ENCODE measurements at places on chromosomes 1 and 21.

- DNase-seq = no peak
Measured at GRCh38 chr1:68525781-68526180, 28.9 kb upstream of the DEPDC1 start.

- no peak for DNase-seq
Measured at GRCh38 chr1:17791055-17791390, 35.9 kb downstream of the ACTL8 start.

DNA sequence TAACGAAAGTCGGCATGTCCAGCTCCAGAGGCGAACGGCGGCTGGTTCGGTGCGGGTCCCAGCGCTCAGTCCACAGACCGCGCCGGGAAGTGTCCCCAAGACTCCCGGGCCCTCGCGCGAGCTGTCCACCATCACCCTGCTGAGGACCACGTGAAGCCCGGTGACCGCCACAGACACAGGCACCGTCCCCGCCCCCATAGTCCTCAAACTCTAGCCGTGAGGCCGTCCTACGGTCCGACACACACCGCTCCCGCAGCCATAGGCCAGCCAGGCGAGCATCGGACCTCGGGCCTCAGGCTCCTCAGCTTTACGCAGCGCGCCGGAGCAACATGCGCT lies 535 bp downstream of the SETD4 start:
- no peak for DNase-seq

GRCh38 chr1:186829686-186830587 lies 1.2 kb downstream of the PLA2G4A start:
- DNase-seq = no peak

DNA sequence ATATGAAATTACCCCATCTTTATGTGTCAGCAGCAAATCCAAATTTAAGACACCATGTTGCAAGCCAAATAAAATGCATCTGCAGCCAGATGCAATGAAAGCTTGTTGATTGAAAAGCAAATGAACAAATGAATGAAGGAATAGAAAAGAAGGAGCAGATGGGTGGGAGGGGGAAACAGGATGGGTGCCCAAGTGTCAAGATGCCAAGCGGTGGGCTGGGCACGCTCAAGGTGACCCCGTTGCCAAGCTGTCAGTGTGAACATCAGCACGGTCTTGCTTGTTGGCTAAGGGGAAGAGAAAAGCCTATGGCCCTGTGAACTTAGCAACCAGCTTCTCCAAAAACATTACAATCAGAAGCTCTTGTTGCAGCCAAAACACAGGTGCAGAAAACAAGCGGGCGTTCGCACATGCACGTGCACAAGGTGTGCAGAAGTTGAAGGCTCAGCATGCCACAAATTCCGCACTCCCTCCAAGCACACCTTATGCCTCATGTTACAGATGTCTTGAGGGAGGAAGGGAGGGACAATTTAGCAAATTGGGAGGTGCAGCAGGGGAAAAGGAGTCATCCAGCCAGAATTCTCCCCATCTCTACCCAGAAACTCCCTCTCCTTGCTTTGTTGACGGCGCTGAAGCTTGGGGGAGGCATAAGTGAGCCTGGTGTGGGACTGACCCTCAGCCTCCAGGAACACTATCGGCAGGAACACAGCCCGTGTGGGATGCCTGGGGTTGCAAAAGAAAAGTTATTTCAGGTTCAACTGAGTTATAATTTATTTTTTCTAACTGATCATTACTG lies 62.4 kb downstream of the HIVEP3 start:
- DNase-seq = no peak

DNA sequence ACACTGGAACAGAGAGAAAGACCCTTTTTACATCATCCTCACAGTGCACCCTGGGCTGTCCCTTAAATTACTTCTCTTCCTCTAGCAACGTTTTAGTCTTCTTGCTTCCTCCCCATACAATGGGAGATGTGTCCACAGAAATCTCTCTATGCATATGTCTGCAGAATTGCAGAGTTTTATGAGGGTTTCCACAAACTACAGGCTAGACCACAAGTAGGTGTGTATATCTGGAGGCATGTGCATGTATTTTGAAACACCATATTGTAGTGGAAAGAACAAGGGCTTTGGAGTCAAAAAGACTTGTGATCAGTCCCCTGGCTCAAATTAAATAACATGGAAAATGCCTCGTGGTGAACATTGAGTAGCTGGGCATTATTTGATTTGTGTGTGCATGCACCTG lies 121.3 kb upstream of the IPO9 start:
- DNase-seq = no peak

DNA sequence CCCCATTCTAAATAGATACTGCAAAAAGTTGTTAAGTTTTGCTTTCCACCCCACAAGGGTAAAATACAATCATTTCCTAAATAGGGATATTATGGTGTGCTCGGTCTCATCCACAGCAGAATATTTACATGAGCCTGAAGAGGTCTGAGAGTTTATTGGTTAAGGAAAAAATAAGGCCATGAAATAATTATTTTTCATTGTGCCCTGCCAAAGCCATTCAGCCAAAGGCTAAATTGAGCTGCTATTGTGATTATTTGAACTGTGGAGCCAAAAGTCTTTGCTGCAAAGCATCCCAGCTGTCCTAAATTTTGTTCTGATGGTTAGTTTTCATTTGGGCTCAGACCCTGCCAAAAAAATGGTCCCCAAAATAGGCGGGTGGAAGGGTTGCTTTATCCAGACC lies 298.7 kb upstream of the ESRRG start:
- no peak for DNase-seq

DNA sequence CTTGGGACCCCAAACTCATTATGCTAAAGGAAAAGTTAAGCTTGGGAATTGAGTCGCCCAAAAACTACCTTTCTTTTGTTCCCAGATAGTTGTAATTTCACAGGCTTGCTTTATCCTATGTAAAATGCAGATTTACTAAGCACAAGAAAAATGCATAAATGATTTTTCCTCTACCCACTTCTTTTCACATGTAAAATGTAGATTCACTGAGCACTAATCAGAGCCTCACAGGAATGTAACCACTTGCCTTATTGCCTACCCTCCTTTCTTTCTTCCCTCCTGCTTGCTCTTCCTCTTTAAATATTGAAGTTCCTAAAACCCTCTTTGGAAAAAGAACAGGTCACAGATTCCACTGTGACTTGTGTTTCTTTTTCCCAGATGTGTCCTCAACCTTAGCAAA lies 18.3 kb downstream of the CAPN8 start:
- no peak for DNase-seq

DNA sequence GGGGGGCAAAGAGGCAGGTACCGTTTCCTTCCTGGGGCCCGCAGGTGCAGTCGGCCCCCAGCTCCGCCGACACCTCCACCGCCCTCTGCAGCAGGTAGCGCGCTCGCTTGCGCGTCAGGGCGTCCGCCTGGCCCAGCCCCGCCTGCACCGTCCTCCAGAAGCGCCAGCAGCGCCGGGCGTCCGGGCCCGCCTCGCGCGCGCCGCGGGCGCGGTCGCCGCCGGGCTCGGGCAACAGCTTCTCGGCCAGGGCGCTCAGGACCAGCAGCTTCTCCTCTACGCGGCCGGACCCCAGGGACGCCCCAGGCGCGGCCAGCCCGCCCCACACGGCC lies 863 bp downstream of the TARBP1 start:
- peak; percentile 73 for DNase-seq

GRCh38 chr1:243898278-243898677 lies 48.2 kb upstream of the AKT3 start:
- no peak for DNase-seq

DNA sequence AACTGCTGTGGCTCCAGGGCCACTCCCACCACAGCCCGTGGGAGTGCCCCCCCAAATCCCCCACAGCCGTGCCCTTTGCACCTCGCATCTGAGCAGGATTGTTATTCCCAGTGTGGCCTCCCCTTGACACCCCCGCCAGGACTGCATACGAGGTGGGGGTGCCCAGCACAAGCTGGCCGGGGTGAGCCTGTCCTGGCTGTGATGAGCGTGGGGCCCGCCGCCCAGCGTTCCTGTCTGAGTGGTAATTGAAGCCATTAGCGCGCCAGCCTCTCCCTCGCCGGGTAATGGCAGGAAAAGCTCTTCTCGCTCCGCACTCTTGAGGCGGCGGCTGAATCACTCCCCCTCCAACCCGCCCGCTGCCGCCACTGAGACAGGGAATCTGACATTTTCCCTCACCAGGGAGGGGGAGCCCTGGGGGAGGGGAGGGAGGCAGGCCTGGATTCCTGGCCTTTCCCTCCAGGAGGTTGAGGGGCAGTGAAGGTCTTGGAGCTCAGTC lies 27.7 kb downstream of the PTPRF start:
- DNase-seq = no peak

DNA sequence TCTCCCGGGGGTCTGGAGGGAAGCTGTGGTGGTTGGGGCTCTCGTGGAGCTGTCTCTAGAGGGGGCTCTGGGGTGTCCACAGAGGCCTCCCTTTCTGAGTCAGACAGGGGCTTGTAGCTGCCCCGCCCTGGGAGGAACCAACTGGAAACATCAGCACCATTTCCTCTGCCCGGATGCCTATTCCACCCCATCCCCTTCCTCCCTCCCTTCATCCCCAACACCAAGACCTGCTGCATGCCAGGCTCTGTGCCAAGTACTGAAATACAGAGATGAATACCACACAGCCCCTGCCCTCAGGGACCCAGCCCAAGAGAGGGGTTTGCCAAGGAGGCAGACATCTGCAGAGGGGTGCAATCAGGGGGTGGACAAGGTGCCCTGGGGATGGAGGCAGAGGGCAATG lies 125.6 kb upstream of the ADAR start:
- no peak for DNase-seq

GRCh38 chr1:113813218-113813617 lies 942 bp upstream of the RSBN1 start:
- DNase-seq = no peak

- no peak for DNase-seq
Measured at GRCh38 chr1:98340511-98340910, 321.0 kb upstream of the SNX7 start.

- DNase-seq = no peak
Measured at GRCh38 chr1:39886757-39887231, 3.5 kb upstream of the TRIT1 start.

GRCh38 chr1:21612057-21612456 lies 57.1 kb downstream of the RAP1GAP start:
- DNase-seq = no peak

DNA sequence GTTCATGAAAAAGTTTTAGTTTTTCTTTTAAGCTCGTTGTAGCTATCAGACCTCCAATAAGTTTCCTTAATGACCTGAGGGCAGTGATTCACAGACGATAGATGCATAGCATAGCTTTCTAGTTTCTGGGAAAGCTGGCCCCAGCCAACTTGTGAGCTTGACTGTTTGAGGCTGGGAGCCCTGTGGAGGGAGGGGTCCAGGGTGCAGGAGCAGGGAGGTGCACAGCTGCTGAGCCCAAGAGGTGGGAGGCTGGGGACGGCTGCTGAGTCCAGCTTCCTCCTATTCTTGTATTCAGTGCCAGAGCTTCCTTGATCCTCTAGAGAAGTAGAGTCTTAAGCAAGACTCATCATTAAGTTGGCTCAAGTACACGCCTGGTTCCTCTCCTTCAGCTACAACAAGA lies 11.0 kb upstream of the AVPR1B start:
- no peak for DNase-seq

- DNase-seq = no peak
Measured at GRCh38 chr1:218079347-218079746, 205.7 kb upstream of the RRP15 start.
